ENCODE measurements at places on chromosomes 5 and 9.

GRCh38 chr5:157677931-157678330 is 6.6 kb downstream of the C5orf52 start:
- no peak for DNase-seq

- DNase-seq = no peak
Measured at GRCh38 chr5:32443145-32443540, 1.4 kb downstream of the ZFR start.

GRCh38 chr9:121708768-121709488 is 57.5 kb downstream of the DAB2IP start:
- DNase-seq = no peak

- DNase-seq = no peak
Measured at GRCh38 chr5:867300-867870, 16.6 kb upstream of the ZDHHC11 start.

GRCh38 chr9:38700695-38701094 is 19.2 kb downstream of the FAM240B start:
- DNase-seq = no peak

GRCh38 chr9:76366275-76366674 is 28.0 kb downstream of the RFK start:
- DNase-seq = no peak

DNA sequence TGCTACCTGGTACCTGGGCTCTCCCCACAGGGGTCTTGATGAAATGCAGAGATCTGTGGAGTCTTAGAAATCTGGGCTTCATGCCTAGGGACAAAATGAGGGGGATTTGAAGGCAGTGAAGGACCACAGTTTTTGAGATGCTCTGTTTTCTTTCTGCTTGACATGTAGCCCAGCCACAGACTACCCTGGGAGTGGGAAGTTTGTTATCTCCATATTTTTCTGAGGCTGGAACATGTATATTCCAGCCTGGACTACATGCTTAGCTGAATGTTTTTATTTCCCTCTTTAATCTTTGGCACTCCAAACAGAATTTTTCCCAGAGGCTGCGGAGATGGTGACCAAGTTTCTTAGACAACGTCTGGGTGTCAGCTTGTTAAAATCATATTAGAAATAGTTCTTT is 252.9 kb downstream of the PAPPA start:
- no peak for DNase-seq

DNA sequence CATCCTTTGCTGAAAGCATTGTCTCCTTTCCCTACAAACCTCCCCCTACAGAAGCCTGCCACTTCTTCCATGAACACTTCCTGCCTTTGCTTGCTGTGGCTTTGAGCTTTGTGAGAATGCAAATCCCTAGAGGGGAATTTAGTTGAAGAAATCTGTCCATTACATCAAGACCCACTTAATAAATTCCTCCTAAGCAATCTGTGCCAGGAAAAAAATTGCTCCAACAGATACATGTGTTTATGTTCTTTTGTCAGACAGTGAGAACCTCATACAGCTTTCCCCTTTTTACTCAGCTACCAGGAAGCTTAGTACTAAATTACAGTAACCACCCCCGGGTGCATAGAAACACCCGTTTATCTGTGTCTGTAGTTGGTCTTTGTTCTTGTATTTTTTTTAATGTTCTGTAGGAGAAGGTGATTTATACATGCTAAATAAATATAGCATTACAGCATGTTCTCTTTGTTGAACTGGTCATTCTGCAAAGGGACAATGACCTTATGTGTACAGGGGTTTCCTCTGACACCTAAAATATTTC is 43.9 kb downstream of the SH3TC2 start:
- DNase-seq = no peak

DNA sequence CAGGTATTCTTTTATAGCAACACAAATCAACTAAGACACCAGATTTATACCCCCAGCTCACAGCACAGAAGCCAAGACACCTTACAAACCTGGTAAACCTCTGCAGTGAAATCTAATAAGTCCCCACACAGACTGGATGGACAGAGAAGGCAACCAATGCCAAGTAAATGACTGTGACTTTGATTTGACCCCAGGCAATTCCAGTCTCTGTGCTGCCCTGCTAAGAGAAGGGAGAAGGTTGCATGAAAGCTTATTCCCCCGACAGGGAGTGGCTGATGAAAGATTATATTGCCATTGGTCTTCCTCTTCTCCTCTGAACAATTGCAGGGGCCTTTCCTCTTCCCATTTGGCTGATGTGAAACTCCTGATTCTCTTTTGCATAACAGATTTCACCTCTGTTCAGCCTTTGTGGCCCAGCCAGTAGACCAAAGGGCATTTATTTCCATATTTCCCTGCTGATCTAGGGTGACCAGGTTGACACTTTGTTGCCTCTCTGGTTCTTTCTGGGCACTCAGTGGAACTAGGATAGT is 107.6 kb downstream of the ADRB2 start:
- no peak for DNase-seq

- no peak for DNase-seq
Measured at GRCh38 chr5:2523180-2523579, 228.3 kb downstream of the IRX2 start.

- DNase-seq = no peak
Measured at GRCh38 chr5:99763021-99763774, 772.0 kb upstream of the FAM174A start.

DNA sequence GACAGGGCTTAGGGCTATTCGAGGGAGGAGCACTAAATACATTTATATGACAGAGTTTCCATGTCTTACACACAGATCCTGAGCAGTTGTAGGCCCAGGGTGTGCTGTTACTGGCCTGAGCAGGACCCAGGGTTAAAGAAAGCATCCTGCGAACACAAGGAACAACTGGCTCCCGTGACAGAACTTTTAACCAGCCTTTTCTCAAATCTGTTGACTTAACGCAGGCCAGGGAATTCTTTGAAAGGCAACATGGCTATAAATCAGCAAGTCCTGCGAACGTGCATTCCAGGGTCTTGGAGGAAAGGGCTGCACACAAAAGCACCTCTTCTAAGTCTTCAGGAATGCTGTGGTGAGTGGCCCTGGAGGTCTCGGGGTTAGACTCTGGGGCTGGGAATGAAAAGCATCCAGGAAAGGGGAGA is 45.2 kb upstream of the ANKRD55 start:
- DNase-seq = no peak

DNA sequence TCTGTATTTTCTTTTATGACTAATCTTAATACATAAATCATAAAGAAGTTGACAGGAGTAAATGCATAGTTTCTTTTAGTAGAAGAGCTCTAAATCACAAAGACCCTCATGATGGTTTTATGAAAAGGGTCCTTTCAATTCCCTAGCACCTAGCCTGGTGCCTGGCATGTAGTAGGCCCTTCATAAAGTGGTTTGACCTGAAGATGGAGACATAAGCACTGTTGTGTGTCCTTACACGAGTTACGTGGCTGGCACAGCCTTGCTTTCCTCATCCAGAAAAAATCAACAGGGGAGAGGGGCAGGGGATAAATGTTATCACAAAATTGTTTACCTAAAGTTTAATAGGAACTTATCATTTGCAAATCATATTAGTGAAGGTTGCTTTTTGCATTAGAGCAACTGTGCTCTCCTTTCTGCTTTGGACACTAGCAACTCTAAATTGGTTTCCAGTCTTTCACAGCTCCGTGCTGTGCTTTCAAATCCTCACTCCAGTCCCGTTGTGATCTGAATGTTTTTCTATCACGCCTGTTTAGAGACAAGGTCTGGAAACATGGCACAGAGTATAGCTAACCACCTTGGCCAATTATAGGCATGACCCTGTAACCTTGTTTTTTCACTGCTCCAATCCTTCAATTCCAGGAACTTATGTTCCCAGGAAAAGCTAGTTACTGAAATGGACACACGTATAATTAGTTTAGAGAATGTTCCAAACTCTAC is 55.7 kb downstream of the ARL15 start:
- no peak for DNase-seq

DNA sequence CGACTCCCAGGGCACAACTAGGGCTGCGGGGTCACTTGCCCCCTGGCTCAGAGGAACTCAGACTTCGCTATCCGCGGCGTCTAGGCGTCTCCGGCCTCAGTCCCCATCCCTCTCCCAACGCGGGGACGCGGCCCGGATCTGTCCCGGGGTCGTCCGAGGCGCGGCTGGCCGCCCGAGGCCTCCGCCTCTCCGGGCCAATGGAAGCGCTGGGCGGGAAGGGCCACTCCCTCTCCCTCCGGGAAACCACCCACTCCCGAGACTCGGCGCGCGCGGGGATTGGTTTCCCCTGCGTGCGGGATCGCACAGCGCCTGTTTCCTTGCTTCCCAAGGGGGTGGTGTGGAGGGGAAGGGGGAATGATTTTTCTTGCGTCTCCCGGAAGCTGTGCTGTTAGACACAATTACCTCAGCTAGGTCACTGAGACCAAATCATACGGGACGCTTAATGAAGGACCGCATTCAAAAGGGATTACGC is 38.3 kb downstream of the NR2F1 start:
- no peak for DNase-seq

DNA sequence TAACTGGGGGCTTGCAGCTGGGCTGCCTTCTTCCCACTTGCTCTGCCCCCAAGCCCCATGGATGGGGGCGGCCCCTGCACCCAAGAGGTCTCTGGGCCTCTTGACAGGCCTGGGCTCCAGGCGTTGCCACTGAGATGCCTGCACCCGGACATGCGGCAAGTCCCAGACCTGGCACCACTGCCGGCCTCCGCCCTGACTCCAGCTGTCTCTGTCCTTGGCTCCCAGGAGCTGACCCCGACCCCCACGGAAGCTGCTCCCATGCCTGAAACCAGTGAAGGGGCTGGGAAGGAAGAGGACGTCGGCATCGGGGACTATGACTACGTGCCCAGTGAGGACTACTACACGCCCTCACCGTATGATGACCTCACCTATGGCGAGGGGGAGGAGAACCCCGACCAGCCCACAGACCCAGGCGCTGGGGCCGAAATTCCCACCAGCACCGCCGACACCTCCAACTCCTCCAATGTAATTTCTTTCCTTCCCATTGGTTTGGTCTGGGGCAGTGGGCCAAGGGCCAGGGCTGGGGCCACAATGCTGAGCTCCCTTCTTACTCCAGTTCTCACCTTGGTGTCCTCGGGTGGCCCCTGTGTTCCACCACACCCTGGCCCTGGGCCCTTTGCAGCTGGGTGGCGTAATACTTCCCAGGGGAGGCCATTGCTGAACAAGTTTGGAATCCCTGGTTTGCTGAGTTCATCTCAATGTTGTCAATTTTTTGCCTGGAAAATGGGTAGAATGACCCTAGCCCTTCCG is 88.6 kb downstream of the COL5A1 start:
- DNase-seq = no peak

DNA sequence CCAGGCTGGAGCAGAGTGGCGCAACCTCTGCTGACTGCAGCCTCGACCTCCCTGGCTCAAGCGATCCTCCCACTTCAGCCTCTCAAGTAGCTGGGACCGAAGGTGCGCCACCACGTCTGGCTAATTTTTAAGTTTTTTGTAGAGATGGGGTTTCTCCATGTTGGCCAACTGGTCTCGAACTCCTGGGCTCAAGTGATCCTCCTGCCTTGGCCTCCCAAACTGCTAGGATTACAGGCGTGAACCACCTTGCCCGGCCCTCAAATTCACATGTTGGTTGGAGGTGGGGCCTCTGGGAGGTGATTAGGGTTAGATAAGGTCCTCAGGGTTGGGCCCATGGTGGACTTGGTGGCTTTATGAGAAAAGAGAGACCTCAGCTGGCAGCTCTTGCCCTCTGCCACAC is 10.1 kb downstream of the LCN12 start:
- DNase-seq = no peak

DNA sequence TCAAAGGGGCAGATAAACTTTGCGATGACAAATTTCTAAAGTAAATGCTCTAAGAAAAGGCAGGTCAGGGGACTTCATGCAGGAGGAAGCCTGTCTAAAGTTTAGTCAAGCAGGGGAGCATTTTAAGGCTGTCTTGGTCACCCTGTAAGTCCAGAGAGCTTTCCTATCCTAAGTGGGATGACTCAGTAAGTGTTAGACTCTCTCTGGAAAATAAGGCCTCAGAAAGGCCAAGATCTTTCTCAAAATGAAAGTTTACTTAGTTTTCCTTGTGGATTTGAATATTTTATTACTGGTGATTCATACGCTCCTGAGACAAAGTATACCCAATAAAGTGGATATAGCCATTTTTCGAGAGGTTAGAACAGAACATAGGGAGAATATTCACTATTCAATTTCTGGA is 806.9 kb upstream of the CDH9 start:
- no peak for DNase-seq

- DNase-seq = no peak
Measured at GRCh38 chr5:111313017-111313724, 89.0 kb downstream of the CAMK4 start.

DNA sequence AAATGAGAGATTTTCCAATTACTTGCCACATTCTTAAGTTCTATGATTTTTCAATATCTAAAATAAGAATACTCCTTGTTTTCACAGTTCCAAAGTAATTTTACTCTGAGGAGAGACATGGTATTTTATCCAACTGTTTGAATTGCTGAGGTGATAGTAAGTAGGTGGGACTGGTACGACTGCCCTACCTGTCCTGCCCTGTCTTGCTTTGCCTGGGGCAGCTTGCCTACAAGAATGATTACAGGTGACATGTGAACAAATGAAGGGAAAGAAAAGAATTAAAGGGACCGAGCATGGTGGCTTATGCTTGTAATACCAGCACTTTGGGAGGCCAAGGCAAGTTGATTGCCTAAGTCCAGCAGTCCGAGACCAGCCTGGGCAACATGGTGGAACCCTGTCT is 41.6 kb upstream of the HMGCS1 start:
- DNase-seq = no peak

- no peak for DNase-seq
Measured at GRCh38 chr5:135569755-135570452, 8.9 kb downstream of the CXCL14 start.

GRCh38 chr5:65103756-65104440 is 335.2 kb downstream of the CWC27 start:
- DNase-seq = no peak

DNA sequence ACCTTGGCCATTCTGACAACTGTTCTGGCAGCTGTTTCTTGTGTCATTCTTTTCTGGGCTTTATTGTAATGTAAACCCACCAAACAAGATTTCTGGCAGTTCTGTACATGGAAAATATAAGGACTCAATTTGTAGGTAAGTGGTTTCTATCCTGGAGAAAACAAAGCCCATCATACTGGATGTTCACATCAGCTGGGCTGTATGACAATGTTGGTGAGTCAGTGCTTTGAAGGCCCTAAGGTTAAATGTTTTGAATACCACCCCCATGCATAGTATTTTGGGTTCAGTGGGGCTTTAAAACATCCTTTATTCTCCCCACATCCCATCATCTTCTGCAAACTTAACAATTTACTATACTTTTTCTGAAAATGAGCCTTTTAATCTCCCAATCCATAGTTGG is 52.5 kb downstream of the SH3GL2 start:
- no peak for DNase-seq

- no peak for DNase-seq
Measured at GRCh38 chr5:17233488-17233887, 16.1 kb downstream of the BASP1 start.

- DNase-seq = no peak
Measured at GRCh38 chr5:75509956-75510355, 1.5 kb downstream of the CERT1 start.

All from NCI-H1048 (cell line).